ENCODE measurements at places on chromosomes 12 and 14. TPM values are rescaled to one million over a fixed set of nuclear protein-coding genes. Genes with fewer than 3 reads are reported as not detected.

Gene CACNB3
- 57.5 TPM for total RNA-seq

Gene CCDC184
- 0.22 TPM for total RNA-seq

Gene A2ML1
- total RNA-seq = not detected

GRCh38 chr12:108449478-108449877 lies 65.6 kb upstream of the FICD start:
- DNase-seq = no peak

GRCh38 chr12:117032593-117033381 lies 66.4 kb downstream of the TESC start:
- peak; percentile 86 for DNase-seq

DNA sequence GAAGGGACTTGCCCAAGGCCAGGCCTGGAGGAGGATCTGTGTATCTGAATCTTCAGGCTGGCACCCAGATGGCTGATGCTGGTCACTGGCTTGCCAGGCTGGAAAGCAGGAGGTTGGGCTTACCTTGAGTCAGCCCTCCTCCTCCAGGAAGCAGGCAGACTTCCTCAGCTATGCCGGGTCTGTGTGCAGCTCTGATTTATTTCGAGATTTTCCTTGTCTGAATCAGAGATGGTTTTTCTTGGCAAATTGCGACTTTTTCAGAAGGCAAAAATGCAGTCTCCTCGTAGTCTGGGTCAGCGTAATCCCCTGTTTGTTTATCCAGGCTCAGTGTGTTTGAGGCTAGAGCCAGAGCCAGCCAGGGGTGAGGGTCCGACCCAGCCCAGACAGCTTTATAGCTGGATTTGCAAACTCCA lies 48.9 kb downstream of the SMOC1 start:
- no peak for DNase-seq

- DNase-seq = no peak
Measured at GRCh38 chr14:76109087-76109880, 42.4 kb upstream of the GPATCH2L start.

DNA sequence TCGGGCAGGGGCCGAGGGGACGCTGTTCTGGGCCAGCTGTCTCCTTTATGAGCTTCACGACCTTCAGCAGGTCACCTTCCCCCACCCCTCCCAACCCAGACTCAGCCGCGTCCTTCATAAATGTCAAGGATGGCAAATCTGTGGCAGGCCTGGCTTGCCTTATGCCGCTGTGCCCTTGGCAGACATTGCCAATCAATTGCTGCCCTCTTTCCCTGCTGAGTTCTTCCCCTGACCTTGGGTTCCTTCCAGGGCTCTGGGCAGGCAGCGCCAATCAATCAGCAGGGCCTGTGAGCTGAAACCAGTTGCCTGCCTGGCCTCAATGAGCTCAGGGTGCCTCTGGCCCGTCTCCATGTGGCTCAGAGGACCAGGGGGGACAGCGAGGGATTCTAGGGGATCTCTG lies 7.7 kb downstream of the FAM222A start:
- no peak for DNase-seq

DNA sequence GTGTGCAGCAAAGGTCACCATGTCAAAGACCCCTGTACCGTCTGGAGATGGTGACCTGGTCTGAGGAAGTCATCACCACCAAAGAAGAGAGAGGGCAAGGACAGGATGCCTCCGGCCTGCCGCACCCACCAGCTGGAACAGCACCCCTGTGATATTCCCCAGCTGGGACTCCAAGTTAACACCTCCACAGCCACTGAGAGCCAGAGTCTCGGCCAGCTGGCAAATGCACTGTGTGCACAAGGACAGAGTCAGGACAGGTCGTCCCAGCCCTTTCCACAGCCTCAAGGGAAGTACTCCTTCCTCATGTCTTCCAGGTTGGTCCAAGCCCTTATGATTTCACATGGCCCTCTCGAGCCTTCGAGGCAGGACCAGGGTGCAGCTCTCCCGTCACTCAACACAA lies 19.3 kb upstream of the FKBP4 start:
- DNase-seq = no peak

GRCh38 chr12:53538209-53538689 lies 31.0 kb upstream of the NPFF start:
- no peak for DNase-seq

DNA sequence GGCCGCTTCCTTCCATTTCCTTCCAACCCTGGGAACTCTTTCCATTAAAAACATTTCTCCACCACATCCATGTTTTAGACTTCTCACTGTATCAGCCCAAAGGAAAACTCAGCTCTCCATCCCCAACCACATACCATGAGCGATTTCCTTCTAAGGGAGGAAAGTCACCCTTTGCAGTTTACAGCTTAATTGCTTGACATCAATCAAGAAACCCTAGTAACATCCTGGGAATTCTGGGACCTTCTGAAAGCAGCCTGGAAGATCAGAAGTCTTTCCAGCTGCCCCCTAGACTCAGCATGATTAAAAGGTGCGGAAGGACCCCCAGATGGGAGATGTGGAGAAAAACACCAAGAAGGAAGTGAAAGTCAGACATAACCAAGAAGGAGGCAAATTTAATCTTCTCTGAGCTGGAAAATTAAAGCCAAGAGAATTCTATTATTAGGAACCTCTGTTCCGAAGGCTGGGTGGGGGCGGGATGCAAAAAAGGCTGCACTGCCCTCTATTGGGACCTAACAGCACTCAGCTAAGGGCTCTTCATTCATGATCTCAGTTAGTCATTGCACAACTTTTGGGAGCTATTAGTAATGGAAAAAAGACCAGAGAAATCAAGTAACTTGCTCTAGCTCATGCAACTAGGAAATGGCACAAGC lies 73.3 kb upstream of the PLXNC1 start:
- no peak for DNase-seq

DNA sequence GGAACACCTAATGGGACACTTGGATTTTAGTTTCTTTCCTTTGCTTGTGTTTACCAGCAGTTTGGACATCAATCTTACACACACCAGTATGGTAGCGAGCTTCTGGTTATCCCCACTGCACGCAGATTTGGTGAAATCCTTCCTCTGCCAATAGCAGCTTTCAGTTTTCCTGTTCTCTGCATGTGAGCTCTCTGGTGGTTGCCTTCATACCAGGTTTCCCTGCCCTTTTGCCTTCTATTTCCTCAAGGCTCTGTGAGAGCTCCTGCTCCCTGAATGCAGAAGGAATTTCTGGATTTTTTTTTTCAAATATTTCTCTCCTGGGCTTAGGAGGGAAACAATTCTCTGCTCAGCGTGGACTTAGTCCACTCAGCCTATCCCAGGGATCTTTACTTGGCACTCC lies 93.0 kb upstream of the CCDC91 start:
- DNase-seq = no peak

DNA sequence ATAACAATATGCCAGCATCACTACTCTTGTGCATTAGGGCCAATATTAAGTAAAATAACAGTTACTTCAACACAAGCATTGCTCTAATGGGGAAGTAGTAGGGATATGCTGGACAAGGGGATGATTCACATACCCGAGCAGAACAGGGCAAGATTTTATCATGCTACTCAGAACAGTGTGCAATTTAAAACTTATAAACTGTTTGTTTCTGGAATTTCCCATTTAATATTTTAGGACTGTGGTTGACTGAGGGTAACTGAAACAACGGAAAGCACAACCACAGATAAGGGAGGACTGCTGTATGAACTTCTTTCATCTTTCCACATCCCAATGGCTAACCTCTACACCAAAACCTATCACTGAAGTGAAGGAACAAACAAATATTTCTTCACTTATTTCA lies 36.8 kb downstream of the SARNP start:
- no peak for DNase-seq

GRCh38 chr14:50061664-50062437 lies 54.5 kb downstream of the VCPKMT start:
- DNase-seq = no peak

DNA sequence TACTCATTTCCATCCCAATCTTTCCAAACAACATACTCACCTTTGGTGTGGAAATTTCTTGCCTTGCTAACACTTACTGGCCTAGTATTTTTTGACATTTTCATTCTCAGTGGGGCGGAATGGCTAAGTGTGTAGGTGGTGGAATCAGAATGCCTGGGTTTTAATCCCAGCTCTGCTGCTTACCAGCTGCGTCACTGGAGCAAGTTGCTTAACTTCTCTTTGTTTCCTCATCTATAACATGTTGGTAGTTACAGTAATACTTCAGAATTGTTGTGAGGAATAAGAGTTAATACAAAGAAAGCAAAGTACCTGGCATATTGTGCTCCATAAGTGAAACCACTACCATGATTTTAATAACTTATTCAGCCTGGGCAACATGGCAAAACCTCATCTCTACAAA lies 3.0 kb upstream of the FAM177A1 start:
- DNase-seq = no peak

- no peak for DNase-seq
Measured at GRCh38 chr12:44379831-44380230, 496.3 kb downstream of the NELL2 start.
